NCI-H2081 (cell line): ENCODE measurements at places on chromosomes 13 and 19.
A peak's percentile ranks its signal among the peaks of the same experiment; 100 is the strongest.

- DNase-seq = no peak
Measured at GRCh38 chr13:67855741-67856238, 625.7 kb upstream of the PCDH9 start.

GRCh38 chr13:31441800-31442510, 242.2 kb downstream of the B3GLCT start:
- DNase-seq = no peak

GRCh38 chr19:8332976-8333766, 9.9 kb downstream of the KANK3 start:
- no peak for DNase-seq

GRCh38 chr13:111602874-111603273, 282.4 kb downstream of the TEX29 start:
- no peak for DNase-seq

DNA sequence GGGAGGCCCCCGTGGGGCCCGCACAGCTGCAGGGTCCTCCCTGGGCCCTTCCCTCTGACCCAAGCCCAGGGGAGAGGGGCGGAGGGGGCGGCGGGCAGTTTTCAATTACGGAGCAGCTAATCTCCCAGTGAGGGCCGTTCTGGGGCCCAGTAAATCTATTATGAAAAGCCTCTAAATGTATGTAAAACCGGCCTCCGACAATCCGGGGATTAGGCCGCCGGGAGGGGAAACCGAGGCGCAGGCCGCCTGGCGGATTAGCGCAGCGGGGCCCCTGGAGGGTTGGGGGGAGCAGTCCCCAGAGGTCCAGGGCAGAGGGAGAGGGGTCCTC, 25.1 kb downstream of the EFNA2 start:
- DNase-seq = no peak

GRCh38 chr13:46382224-46382623, 4.8 kb downstream of the RUBCNL start:
- DNase-seq = no peak

DNA sequence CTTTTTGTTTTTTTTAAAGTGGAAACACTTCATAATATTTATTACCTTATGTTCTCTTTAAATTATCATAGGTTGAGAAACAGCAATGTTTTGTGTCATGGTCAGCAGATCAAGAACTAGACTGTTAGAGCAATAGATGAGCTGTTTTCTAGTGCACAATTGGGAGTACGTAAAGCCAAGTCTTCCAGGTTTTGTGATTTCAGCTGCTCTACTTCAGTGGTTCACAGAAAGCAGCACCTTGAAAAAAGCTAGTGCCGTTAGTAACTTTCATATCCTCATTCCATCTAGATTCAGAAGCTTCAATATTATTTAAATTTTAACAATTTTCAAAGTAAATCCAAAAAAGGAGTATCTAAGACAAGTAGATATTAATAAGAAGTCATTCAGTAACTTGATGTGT, 1.9 kb downstream of the GPR18 start:
- DNase-seq = no peak

DNA sequence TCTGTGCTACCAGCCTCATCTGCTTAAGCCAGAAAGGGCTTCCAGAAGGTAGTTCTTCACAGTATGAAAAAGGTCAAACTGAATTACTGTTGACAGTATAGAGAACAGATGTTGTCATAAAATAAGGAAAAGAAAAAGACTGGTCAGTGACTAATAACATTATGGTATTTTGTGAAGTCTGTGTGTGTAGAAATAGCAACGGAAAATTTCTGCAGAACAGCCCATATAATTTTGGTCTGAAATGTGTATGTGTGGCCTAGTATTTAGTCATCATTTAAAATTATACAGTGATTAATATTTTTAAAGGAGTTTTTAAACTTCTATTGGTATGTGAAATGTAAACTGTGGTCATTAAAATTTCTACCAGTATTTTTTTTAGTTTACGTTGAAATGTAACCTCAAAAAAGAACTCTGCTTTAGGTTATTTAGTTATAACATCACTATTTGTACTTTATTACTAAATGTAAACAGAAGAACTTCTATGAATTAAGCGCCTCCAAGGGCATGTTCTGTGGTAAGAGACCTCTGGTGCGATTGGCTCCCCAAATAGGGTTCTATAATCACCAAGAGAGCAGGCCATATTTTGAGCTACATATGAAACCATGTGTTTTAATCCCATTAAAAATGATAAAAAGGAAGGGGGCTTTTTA, 3.3 kb upstream of the GPR183 start:
- no peak for DNase-seq

GRCh38 chr13:100521851-100522617, 66.6 kb downstream of the GGACT start:
- DNase-seq = peak; percentile 79

DNA sequence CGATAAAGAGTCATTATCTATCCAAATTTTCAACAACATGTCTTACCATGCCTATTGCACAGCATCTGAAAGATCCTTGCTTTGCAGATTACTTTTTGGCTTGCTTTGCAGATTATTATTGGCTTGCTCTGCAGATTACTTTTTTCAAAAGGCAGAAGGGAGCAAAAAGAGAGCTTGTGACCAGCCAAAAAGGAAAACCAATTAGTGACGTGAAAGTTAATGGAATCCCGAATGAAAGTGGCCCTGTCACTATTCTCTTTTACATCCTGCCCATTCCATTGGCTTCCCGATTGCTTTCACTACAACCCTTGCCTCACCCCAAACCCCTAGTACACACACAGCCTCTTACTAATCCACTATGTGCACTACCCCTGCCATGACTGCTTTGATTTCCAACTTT, 81.3 kb downstream of the LHFPL6 start:
- DNase-seq = no peak

- DNase-seq = no peak
Measured at GRCh38 chr19:906480-906879, 6.5 kb downstream of the R3HDM4 start.

- no peak for DNase-seq
Measured at GRCh38 chr13:39196965-39197646, 158.8 kb downstream of the NHLRC3 start.

GRCh38 chr19:55197528-55197927, 11.8 kb downstream of the PTPRH start:
- no peak for DNase-seq

DNA sequence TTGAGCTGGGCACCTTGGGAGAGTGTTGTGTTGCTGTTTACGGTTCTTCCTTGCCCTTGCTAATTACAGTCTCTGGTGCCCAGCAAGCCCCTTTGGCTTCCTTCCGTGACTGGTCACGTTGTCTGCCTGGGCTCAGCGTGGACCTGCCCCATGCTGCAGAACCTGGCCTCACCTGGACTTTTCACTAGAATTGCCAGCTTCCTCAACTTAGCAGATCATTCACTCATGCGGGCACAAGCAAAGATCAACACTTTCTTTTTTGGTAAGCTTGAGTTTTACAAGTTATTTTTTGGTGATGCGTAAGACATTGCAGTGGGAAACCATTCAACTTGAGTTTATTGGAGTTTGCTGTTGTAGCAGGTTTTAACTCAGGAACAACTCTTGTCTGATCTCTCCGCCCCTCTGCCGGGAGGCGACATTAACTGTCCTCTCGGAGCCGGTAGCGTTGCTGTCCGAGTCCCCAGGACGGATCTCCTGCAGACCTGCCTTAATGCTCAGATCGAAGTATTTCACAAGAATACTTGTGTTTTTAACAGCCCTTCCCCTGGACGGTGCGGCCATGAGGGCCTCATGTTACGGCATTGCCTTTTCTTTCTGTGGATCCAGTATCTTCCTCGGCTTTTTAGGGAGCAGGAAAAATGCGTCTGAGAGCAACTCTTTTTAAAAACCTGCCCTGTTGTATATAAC, 15.7 kb upstream of the TEX29 start:
- DNase-seq = no peak

DNA sequence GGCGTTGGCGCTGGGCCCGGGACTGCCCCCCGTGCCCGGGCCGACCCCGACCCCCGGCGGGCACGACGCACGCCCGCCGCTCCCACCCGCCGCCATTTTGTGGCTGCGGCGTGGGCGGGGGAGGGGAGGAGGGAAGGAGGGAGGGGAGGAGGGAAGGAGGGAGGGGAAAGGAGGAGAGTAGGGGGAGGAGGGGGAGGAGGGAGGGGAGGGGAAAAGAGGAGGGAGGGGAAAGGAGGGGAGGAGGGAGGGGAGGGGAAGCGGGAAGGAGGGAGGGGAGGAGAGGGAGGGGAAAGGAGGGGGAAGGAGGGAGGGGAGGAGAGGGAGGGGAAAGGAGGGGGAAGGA, at the start of gene BTBD2:
Gene BTBD2 (minus strand): TSS at position 107 of the 343 bp plus-strand sequence. CDS start 11 bp downstream, at position 96.
- DNase-seq = peak; percentile 71

- no peak for DNase-seq
Measured at GRCh38 chr19:4730740-4731171, 7.1 kb upstream of the DPP9 start.

DNA sequence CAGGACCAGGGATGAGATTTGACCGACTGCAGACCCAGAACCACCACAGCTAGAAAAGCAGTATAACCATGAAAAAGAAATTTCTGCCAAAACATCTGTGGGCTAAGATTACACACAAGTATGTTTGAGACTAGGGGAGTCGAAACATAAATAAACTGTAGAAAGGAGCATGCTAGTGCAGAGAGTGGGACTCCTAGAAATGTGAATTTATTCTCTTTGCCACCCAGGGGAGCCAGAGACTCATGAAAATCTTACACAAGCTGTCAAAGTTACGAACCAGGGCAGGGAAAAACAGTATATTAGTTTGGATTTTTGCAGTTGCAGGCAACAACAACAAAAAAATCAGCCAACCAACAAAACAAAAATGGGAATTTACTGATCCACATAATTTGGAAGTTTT, 12.3 kb upstream of the HSPH1 start:
- no peak for DNase-seq

GRCh38 chr13:109840201-109840892, 54.0 kb upstream of the IRS2 start:
- DNase-seq = no peak

- DNase-seq = peak; percentile 40
Measured at GRCh38 chr19:48739404-48740163, 826 bp downstream of the RASIP1 start.

DNA sequence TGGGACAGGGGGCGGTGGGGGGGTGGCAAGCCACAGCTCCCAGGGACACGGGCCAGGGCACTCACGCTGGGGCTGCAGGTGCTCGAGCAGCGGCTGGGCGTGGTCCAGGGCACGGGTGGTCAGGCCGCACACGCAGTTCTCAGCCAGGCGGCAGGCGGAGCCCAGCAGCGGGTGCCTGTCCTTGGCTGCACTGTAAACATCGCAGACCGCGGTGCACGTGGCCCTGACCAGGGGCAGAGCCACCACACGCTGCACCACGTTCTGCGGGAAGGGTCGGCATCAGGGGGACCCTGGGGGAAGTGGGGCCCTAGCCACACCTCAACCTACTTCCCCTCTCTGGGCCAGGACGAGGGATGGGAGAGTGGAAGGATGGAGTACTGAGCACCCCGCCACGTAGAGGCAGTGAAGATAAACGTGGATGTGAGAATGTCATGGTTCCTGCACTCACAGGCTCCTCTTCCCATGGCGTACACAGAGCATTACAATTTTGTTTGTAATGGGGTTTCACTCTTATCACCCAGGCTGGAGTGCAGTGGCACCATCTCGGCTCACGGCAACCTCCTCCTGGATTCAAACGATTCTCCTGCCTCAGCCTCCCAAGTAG, 3.4 kb downstream of the PLIN5 start:
- DNase-seq = no peak

- DNase-seq = no peak
Measured at GRCh38 chr13:33554919-33555791, 262.8 kb upstream of the RFC3 start.

GRCh38 chr19:4671185-4671851, 1.2 kb upstream of the MYDGF start:
- DNase-seq = no peak

DNA sequence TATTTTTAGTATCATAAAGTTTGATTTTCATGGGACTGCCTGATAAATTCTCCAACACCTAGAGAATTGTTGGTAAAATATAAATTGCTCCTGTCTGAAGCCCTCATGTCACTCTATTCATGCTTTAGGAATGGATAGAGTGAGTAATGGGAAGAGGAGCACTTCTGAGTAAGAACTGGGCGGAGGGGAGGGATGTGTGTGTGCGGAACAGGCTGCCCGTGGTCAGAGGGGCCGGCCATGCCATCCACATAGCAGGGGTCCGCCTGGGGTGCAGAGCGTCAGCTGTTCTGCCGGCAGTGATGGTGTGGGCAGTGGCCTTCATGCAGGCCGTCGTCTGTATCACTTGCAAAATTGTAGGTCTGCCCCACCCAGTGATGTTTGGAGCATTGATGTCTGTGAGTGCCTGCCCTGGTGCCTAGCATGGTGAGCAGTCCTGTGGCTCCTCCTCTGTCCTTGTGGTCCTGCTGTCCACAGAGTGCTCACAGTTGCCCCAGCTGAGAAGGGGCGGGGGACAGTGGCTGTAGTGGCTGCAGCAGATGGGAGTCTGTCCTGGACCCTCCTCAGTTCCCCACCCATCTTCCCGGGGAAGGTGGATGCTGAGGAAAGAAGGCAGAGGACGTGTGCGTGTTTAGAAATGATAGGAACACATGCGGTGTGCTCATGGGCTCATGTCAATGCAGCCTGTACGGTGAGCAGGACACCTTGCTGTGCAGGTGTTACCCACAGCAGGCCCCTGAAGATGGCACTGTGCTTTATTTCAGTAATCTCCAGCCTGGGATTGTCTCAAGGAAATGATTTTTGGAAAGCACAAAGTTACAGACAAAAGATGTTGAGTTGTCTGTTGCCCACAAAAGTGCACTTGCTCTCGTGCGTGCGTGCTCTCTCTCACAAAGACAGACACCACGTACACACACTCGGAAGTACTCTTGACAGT, 49.4 kb upstream of the TEX29 start:
- DNase-seq = no peak

GRCh38 chr19:28694812-28695211, 518.1 kb downstream of the UQCRFS1 start:
- DNase-seq = no peak

GRCh38 chr19:7944177-7944761, 803 bp upstream of the TIMM44 start:
- DNase-seq = peak; percentile 75

DNA sequence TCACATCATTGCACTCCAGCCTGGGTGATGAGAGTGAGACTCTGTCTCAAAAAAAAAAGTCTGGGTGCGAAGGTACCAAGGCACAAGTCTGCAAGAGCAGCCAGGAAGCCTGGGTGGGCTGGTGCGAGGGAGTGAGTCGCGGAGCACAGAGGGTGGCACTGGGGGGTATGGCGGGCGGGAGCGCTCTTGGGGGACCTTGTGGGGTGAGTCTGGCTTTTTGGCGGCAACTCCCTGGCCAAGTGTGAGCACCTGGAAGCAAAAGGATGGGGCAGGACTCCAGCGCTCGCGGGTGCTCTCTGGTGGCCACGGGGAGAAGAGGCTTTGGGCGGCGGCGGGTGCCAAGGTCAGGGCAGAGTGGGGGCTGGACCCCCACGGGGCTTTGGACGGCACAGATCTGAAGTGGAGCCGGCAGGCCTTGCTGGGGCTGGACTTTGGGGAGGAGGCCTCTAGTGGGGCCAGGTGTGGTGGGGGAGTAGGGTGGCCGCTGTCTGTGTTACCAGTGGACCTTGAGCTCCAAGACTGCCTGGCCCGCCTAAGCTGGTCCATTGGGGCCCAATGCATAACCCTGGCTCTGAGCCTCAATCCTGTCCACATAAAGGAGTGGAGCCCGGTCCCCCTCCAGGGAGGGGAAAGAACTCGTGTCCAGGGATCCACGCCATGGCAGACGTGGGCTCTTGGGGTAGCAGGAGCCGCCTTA, 1.6 kb downstream of the P2RY11 start:
- peak; percentile 23 for DNase-seq

GRCh38 chr19:55667958-55668357, 7.1 kb upstream of the EPN1 start:
- DNase-seq = no peak
